ENCODE measurements at places on chromosomes 4 and X.

DNA sequence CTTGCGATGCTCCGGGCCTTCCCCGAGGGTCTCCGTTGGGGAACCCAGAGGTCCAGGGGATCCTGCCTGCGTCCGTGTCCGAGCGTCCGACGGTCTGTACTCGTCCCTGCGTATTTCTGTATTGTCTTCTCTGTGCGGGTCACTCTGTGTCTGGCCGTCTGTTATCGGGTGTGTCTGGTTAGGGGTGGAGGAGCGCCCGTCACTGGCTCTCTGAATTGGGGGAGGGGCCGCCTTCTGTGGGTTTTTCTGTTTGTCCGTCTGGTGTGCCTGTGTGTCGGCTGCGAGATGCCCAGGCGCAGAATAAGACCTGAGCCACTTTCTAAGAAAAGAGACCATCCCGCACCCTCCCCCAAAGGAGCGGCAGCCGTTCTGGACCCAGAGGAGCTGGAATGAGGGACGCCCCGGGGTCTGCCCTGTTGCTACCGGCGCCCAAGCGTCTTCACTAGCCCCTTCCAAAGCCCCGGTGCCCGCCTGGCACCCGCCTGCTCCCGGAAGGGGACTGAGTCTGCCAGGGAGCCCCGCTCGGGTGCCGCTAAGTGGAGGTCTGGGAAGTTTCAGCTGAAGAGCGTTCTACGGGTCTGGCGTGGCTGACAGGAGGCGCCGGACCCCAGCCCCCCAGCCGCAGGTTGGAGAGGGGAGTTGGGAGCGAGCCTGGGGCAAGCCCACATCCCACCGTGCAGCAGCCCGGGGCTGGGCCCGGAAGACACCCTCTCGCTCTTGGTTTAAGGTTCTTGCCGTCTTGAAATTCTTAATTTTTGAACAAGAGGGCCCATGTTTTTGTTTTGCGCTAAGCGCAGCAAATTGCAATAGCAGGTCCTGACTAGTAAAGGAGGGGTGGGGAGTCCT is 1.0 kb upstream of the OTOP1 start:
- no peak for DNase-seq

DNA sequence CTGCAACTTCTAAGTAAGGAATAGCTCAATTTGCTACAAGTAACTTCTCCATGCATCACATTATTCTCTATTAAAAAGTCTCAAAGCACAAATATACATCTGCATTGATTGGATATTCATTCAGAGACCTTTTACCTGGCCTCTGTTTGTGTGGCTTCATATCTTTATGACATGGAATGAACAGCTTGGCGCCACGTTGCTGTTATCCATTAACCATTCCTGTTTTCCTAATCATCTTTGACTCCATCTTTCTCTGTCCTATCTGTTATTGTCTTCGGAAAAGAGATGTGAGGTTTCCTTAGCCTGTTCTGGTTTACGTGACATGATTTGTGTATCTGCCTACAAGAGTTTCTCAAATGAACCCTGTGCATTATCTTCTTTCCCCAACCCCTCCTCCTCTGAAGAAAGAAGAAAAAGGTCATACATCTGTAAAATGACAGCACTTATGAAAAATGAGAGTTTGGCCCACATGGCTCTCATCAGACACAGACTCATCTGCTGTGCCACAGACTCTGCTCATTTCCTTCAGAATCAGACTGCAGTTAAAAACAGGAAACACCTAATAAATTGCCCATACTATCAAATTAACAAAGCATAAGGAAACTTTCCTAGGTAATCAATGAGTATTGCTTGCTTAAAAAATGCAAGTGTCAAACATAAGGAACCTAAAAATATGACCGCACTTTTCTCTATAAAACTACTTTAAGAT is 347.6 kb upstream of the FAM241A start:
- no peak for DNase-seq

DNA sequence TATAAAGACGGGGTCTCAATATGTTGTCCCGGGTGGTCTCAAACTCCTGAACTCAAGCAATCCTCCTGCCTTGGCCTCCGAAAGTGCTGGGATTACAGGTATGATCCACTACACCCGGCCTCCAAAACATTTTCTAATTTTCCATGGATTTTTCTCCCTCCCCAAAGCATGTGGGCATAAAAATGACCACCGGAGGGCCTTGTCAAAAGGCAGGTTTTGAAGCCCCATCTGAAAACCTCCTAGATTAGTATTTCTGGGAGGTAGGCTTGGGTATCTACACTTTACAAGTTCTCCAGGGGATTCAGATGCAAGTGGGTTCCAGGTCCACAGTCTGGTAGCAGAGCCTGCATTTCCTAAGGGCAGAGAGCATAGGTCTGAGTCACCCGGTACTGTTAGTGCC is 1.4 kb upstream of the GPR173 start:
- no peak for DNase-seq

DNA sequence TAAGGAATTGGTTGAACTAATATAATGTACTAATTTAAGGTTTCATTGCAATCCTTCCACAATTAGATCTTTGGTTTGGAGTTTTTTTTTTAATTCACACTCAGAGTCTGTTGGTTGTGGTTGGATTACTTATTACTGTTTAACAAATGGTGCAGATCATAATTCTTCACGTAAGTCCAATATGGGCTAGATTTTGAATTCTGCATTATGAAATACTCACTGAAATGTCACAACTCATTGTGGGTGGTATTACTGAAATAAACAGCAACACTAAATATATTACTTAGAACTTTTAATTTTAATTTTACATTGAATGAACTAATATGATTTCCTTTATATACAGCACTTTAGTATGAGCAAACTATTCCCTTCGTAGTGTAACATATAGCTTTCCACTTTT is 94.2 kb upstream of the MYOZ2 start:
- no peak for DNase-seq

DNA sequence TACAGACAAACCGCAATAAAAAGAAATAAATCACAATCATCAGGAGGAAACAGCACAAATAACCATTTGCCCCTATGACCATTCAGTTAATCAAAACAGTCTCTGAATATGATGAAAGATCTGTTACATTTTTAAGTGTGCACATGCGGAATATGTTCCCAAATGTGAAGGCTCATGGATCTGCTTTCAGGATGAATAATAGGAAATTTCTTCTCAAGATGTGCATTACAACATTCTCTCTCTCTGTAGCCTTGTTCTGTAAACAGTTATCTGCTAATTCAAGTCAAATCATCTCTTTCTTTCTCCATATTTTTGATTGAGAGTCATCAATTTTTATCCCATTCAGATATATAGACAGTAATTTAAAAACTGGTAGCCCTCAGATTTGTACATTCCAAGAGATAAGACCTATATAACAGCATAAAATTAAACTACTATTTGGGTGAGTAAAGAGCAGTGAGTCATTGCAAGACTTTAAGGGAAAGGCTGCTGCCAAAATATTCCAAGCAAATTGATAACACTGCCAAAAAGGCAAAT is 433.9 kb upstream of the ATOH1 start:
- DNase-seq, result no peak

GRCh38 chrX:82775426-82775825 is 732.7 kb upstream of the POU3F4 start:
- no peak for DNase-seq

DNA sequence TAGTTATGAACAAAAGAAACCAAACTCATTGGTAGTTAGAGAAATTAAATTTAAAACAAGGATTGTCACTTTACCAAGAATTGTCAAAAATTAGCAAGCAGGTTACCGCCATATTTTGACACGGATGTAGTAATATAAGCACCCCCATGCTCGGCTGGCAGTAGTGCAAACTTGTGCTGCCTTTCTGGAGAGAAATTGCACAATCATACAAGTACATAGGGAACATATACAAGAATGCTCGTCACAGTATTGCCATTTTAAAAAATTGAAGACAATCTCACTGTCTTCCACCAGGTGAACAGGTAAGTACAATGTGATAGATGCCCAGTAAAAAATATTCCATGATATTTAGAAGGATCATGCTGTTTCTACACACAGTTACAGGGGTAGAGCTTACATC is 55.6 kb upstream of the SLC39A8 start:
- no peak for DNase-seq

Measured in activated T-helper 1 cell treated with anti-CD3 and anti-CD28 coated beads, Interleukin-2, amount 50 U/mL, for 16 hours (primary cell).